ENCODE measurements at places on chromosomes 11 and 22.
A peak's percentile ranks its signal among the peaks of the same experiment; 100 is the strongest.

GRCh38 chr11:24157316-24157715, 339.5 kb upstream of the LUZP2 start:
- DNase-seq, result no peak

GRCh38 chr11:22656130-22656529, 10.3 kb upstream of the GAS2 start:
- no peak for DNase-seq

- DNase-seq, result peak; percentile 23
These were observed 13.8 kb upstream of the SLC39A13 start for GRCh38 chr11:47394322-47395222.

- DNase-seq, result no peak
These were observed 105.0 kb downstream of the DBX1 start for GRCh38 chr11:20055312-20055711.

DNA sequence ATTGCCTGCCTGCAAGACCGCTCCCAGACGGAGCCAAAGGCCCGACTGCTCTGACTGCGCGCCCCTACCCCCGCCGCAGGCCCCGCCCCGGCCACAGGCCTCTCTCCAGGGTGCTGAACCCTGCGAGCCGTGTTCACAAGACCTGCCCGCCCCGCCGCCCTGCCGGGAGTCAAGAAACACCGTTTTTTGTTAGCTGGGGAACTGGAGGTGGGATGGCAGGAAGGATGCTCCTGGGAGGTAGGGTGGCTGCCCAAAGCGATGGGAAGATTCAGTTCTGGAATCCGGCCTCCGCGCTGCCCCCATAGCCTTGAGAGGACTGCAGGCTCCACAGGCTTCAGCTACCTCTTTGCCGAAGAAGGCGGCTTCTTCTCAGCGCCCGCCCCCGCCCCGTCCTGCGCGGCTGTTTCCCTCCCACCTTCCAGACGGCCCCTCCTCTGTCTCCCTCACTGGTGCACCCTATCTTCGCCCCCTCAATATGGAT, 2.7 kb upstream of the PDE2A start:
- DNase-seq, result peak; percentile 40

- DNase-seq, result no peak
These were observed 734 bp downstream of the C11orf58 start for GRCh38 chr11:16738947-16739815.
